NB4 (cell line): ENCODE measurements at places on chromosomes 13 and 19.

- DNase-seq, result peak; percentile 40
Measured at GRCh38 chr19:16702123-16702522, 17.5 kb upstream of the NWD1 start.

DNA sequence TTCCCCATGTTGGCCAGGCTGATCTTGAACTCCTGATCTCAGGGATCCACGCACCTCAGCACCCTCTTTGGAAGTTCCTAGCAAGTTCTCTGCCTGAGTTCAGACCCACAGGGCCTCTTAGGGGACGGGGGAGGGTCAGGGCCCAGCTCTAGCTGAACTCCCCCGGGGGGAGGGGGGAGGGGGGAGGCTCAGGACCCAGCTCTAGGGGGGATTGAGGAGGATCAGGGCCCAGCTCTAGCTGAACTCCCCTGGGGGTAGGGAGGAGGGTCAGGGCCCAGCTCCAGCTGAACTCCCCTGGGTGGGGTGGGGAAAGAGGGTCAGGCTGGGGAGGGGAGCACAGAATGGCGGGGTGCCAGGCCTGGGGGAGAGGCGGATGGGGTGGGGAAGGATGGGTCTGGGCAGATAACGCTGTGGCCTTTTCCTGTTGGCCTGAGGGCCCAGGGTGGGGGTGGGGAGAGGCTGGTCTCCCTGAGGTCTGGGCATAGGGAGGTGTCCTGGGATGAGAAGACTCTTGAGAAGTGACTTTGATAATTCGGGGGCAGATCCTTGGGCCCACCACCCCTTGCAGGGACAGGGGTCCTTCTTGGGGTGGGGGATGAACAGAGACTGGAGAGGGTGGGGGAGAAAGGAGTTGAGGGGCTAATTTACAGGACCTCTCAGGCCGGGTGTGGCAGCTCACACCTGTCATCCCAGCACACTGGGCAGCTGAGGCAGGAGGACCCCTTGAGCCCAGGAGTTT lies 5.5 kb upstream of the PTBP1 start:
- DNase-seq, result peak; percentile 77

- DNase-seq, result no peak
Measured at GRCh38 chr13:43088093-43088511, 64.7 kb downstream of the DNAJC15 start.

DNA sequence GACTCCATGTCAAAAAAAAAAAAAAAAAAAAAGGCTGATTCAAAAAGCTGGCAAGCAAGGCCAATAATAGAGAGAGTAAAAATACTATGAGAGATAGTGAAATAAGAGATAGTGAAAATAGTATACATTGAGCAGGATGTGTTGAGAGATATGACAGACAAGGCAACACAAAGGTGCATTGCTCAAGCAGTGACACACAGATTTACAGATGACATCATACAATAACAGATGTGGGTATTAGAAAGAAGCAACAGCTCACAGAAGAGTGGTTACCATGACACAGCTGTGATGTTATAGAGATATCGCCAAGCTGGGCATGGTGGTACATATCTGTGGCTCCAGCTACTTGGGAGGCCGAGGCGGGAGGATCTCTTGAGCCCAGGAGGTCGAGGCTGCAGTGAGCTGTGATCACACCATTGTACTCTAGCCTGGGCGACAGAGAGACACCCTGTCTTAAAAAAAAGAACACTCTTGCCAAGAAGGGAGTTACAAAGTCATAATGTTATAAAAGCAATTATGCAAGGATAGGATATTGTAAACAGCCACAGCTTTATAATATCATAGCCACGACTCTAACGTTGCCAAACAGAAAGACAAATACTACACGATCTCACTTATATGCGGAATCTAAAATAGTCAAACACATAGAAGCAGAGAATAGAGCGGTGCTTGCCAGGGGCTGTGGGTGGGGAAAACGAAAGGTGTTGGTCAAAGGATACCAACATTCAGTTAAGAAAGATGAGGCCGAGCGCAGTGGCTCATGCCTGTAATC lies 10.3 kb downstream of the TNFSF9 start:
- DNase-seq, result no peak

DNA sequence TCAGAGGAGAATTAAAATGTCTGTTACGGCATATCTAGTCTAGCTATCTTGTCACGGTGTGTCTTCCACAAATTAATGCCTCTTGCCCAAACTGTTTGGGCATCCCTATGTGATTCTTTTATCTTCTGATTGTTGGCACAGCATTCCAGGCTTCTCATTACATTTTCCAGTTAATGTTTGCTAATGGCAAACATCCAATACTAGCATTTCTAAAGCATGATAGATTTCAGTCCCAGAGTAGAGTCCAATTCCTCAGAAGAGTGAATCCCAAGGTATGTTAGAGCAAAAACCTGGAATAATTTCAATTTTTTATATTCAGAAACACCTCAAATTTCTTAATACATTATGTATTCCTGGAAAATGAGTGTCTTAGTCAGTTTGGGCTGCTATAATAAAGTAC lies 684.5 kb upstream of the SLITRK1 start:
- no peak for DNase-seq

- no peak for DNase-seq
Measured at GRCh38 chr19:5155586-5156210, 184.9 kb downstream of the PTPRS start.

DNA sequence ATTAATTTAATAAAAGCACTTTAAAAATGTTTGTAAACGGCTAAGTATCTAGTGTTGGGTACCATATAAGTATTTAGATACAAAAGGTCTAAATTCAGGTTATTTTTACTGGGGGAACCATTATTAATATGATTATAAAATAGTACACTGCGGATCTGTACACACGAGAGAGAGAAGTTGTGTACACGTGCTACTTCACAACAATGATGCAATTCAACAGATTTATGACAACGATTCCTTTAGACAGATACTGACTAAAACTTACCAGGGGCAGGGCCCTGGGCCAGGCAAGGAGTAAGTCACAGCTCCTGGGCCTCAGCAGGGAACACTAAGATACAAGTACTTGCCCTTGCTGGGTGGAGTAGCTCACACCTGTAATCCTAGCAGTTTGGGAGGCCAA lies 29.1 kb upstream of the TPTE2 start:
- DNase-seq, result no peak

DNA sequence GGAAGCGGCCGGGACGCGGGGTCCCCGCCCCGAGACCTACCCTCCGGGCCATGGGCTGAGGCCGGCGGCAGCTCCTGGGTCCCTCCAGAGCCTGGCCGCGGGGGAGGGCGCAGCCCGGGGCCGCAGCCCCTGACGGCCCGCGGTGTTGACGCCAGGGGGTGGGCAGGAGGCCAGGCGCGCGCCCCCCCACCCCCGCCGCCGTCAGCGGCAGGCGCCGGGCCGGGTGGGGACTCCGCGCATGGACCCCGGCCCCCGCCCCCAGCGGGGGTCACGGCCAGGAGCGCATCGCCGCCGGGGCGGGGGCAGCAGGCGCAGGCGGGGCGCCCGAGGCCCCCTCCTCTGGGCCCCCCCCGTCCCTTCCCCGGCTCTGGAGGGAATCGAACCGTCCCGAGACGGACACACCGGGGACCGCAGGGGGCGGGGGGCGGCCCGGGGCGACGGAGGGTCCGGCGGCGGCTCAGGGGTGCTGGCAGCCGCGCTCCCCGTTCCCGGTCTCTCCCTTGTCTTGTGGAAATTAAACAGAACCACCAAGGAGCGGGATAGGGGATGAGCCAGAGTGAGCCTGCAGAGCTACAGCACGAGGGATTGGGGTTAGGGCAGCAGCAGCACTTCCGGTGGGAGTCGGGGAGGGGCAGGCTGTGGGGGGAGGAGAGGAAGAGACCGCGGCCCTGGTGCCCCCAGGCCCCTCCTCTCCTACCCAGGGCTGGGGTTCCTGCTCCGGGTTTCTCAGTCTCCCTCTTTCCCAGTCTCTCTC lies at the start of gene MEIS3:
MEIS3 (minus strand) TSS at position 498 of the 754 bp plus-strand sequence; CDS start at position 52, 446 bp downstream.
- peak; percentile 66 for DNase-seq

- no peak for DNase-seq
Measured at GRCh38 chr13:24460256-24460655, 52.3 kb downstream of the PARP4 start.

GRCh38 chr13:21181671-21182070 lies 5.2 kb downstream of the MRPL57 start:
- no peak for DNase-seq

GRCh38 chr19:37999309-38000213 lies 92.6 kb downstream of the SIPA1L3 start:
- no peak for DNase-seq

- no peak for DNase-seq
Measured at GRCh38 chr13:46544208-46544607, 8.8 kb upstream of the LRCH1 start.

DNA sequence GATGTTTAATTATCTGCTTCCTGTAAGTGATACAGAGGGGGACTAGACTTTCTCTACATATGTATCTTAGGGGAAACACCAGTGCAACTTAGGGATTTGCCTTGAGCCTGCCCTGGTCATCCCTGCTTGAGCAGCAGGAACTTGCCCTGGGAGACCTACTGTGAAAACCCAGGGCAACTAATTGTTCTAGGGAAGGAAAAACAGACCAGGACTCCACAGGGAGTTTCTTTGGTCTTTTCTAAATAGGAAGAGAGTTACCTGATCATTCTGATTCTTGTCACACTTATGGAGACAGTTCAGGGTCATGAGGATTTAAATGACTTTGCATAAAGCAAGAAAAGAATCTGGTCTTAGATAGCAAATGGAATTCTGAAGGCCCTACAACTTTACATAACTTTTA lies 89.1 kb downstream of the WASF3 start:
- no peak for DNase-seq

DNA sequence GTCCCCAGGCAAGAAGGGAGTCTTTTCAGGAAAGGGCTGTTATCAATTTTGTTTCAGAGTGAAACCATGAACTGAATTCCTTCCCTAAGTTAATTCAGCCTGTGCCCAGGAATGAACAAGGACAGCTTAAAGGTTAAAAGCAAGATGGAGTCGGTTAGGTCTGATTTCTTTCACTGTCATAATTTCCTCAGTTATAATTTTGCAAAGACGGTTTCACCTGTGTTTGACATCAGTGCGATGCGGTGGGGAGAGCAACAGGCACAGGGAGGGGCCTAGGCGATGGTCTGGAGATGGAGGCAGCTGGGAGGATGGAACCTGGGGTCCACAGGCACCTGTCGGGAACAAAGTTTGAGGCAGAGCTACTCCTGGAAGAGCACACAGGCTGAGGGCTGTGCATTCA lies 5.9 kb upstream of the ZNF552 start:
- DNase-seq, result no peak

DNA sequence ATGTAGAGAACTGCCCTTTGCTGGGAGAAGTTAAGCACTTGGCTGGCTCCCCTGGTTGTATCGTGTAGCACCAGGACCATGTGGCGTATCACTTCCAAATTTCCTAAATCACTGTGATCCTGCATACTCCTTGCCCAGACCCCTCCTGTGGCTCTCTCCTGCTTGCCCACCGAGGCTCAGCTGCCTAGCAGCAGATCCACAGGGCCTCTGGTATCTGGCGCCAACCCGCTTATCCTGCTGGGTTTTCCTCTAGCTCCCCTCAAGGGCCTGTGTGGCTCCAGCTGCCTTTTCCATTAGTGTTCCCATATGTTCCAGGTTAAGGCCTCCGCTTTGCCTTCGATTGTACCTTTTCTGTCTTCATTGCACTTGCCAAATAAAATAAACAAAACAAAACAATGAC lies 16.5 kb downstream of the LRCH1 start:
- no peak for DNase-seq

- DNase-seq, result no peak
Measured at GRCh38 chr13:64457976-64458375, 2772.2 kb downstream of the PCDH9 start.

DNA sequence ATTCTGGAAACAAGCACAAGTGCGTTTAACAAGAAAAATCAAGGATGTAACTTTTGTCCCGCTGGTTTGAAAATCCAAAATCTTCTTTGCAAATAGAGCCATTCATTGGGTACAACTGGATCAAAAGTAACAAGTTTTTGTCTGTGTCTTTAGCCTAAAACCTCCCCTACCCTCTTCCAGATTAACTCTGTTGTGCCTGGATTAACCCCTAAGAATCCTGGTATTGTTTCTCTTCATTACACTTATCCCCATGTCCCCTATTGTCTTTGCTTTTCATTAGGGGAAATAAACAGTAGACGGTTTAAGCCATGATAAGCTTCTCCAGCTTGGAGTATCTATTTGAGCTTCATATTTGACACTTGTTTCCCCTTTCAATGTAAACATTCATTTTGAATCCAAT lies 242.1 kb upstream of the ARGLU1 start:
- no peak for DNase-seq

GRCh38 chr19:5170329-5170745 lies 170.3 kb downstream of the PTPRS start:
- peak; percentile 45 for DNase-seq

- no peak for DNase-seq
Measured at GRCh38 chr13:71851498-71852409, 15.2 kb downstream of the DACH1 start.

GRCh38 chr13:41588899-41589298 lies 131.5 kb downstream of the RGCC start:
- peak; percentile 73 for DNase-seq

GRCh38 chr13:45895881-45896280 lies 44.3 kb upstream of the SIAH3 start:
- no peak for DNase-seq

DNA sequence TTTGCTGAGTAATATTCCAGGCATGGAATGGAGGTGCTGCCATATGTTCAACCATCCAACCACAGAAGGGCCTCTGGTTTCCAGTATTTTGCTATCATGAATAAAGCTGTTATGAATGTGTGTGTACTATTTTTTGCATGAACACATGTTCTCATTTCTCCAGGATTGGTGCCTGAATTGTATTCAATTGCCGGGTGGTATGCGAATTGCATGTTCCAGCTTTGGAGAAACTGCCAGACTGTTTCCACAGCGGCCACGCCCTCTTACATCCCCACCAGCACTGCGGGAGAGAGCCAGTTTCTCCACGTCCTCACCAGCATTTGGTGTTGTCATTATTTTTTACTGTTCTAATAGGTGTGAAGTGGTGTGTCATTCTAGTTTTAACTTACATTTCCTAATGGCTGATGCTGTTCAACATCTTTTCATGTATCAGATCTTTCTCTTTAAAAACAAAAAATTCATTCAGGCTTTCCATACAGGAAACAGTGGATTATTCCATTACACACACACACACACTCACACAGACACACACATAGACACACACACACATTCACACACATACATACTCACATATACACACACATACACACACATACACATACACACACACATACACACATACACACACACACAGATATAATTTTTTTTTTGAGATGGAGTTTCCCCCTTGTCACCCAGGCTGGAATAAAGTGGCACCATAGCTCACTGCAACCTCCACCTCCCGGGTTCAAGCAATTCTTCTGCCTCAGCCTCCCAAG lies 154.1 kb downstream of the PTPRS start:
- no peak for DNase-seq

DNA sequence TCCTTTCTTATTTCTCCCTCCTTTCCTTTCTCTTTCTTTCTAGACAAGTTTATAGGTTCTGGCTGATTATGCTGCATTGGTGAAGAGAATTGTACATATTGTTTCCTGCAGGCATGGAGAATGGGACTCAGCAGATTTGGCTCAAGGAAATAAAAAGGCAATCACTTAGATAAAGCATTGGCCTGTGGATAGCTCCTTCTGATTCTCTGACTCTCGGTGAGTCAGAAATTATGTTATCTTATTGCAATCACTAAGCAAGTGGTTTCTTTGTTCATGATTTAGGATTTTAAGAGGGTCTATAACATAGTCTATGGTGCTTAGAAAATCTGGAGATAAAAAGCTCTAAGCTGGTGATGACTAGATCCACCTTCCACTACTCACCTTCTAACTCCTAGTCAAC lies 54.0 kb upstream of the POSTN start:
- no peak for DNase-seq

GRCh38 chr13:110965755-110966134 lies 50.9 kb upstream of the ANKRD10 start:
- DNase-seq, result no peak
